ENCODE measurements at places on chromosomes 7 and 10.

- DNase-seq, result no peak
Measured at GRCh38 chr7:128804484-128804883, 12.7 kb downstream of the CCDC136 start.

- DNase-seq, result no peak
Measured at GRCh38 chr7:95584769-95585425, 11.4 kb downstream of the PDK4 start.

DNA sequence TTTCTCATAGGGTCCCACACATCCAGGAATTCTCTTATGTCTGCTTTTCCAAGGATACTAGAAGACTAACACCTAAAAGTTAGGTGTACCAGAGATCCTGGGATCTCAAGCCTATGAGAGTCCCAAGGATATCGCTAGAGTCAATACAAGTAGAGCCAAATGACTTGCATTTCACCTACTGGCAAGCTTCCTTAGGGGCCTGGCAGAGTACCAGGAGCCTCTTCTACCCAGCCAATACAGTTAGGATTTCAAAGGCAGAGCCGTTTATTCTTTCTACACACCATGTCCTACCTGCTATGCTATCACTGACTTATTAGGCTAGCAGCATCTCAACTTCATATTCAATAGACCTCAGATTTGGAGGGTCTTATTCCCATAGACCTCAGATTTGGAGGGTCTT lies 53.5 kb upstream of the UNC5B start:
- DNase-seq, result no peak

DNA sequence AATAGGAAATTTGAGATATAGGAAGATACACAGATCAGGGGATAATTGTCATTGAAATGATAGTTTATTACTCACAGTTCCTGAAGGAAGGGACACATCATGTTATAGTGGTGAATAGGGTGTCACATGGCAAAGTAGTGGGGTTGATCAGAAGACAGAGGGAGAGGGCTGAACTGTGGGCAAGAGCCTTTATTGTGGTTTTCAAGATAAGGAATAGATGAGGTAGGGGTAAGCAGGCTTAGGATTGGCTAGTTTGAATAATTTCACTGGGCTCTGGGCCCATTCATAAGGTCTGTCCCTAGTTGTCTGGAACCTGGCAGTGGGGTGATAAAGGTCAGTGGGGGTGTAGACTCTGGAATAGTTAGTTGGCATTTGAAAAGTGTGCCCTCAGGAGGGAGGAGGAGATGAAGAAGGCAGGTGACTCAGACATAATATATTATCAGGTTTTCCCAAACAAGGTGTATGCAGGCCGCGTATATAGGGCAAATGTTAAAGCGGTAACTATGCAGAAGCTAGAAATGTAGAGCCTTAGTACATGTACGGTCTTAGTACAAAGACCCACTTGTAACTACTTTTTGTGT lies 18.5 kb downstream of the FGL2 start:
- DNase-seq, result no peak

DNA sequence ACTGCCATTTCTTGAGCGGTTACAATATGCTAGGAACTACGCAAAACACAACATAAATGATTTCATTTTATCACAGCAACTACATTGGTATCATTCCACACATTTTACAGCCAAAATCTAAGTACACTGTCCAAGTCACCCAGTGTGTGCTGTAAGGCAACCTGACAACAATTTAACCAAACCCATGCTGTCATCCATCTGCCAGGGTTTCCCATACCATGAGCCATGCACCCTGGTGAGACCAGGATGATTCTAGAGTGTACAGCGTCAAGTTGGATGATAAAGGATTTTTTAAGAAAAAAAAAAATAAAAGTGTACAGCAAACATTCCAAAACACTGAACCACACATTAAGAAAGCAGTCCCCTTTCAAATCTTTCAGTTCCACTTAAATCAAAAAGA lies 52.9 kb downstream of the PIK3AP1 start:
- DNase-seq, result no peak

DNA sequence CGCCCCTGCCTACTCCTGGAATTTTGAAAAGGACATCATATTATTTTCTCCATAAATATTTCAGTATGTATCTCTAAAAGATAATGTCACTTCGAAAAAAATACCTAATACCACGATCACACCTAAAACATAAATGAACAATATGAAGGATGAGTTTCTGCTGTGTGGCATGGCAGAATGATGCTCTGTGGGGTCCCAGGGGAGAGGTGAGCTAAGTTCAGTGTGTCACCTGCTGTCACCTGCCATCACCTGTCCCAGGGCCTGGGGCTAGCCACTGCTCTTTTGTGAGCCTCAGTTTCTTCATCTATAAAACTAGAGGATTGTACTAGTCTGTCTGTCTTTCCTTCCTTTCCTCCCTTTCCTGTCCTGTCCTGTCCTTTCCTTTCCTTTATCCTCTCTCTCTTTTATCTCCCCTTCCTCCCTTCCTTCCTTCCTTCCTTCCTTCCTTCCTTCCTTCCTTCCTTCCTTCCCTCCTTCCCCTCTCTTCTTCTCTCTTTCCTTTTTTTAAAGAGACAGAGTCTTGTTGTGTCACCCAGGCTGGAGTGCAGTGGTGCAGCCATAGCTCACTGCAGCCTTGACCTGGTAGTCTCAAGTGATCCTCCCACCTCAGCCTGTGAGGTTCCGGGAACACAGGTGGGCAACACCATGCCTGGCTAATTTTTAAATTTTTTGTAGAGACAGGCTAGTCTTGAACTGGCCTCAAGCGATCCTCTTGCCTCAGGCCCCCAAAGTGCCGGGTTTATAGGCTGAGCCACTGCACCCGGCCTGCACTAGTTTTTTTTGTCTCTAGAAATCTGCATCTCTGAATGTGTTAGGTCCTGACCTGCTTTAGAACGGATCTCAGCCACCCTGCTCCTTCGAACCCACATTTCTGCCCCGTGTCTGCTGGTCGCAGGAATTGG lies 43.1 kb downstream of the CUX1 start:
- DNase-seq, result no peak

DNA sequence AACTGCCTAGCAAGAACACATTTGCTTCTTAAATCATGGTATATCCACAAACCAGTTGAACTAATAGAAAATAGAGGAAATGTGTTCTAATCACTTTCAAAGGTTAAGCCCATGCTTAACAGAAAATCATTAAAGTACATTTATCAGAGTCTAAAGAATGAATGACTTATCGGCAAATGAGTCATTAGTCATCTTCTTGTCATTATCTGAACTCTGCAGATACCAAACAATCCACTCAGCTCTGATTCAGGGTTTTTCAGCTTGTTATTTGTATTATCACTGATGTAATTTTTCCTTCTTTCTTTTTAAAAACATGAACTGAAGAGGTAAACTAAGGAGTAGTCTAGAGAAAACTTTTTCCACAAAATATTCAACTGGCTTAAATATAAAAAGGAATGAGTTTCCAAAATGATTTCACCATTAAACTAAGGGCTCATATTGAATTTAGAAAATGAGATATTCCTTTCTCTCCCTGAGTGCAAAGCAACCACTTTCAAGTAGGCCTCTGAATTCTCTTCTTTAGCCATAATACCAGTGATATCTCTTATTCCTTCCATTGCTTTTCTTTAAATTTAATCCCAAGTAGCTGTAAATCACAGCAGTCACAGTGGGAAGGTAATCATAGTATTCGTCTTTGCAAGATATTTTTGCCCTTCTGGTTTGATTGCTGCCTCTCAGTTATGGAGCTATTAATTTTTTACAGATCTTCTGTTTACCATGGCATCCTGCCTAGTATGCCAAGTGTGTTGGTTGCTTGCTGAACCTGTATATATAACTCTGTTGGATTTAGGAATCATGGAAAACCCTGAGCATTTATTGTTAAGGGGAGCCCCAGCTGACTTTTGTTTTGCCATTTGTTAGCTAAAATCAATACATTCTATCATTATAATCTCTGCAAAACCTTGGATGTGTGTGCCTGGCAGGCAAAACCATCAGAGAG lies 125.1 kb downstream of the THSD7A start:
- DNase-seq, result no peak

- DNase-seq, result no peak
Measured at GRCh38 chr7:66779669-66780409, 39.3 kb downstream of the RABGEF1 start.
